Stimulated activated CD4-positive, alpha-beta T cell treated with anti-CD3 and anti-CD28 coated beads, Interleukin-12 subunit alpha, Interleukin-12 subunit beta, amount 100 ng/mL, for 24 hours (primary cell): ENCODE measurements at places on chromosomes 6 and 20.

GRCh38 chr6:46895930-46896329 is 25.8 kb downstream of the ADGRF5 start:
- DNase-seq: no peak

GRCh38 chr20:10920396-10920795 is 246.6 kb upstream of the JAG1 start:
- no peak for DNase-seq

DNA sequence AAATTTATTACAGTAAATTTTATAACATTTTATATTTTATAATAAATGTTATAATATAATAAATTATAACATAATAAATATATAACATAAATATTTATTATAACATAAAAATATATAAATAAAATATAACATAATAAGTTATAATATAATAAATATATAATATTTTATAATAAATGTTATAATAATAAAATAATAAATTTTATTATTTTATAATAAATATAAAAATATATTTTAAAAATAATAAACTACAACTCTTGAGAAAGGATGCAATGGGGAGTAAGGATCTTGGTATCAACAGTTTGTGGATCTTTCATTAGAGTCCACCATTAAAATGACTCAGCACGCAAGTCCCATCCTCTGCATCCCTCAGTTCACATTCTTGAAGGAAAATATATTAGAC is 312.6 kb downstream of the MEI4 start:
- DNase-seq: no peak

DNA sequence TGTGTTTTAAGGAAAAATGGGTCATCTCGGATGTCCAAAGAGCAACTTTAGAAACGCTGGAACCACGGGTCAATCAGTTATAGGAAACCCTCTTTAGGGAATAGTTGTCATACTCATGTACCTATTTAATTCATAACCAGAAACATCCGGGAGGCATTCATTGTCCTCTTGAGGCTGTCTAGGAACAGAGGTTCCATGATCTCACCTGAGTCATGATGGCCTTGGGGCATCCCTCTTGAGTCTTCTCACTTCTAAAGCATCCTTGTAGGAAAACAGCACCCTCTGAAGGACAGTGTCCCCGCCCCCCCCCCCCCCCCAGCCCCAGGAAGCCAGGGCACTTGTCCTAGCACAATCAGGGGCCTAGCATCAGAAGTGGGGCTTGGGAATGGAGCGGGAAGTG is 46.3 kb upstream of the CDH4 start:
- DNase-seq: no peak

- no peak for DNase-seq
Observed at GRCh38 chr6:138914701-138915100, 73.4 kb downstream of the REPS1 start.

GRCh38 chr6:7445101-7445500 is 55.5 kb downstream of the RIOK1 start:
- no peak for DNase-seq

- no peak for DNase-seq
Observed at GRCh38 chr6:120173250-120173649, 823.7 kb upstream of the MAN1A1 start.

- no peak for DNase-seq
Observed at GRCh38 chr6:4903751-4904370, 100.0 kb downstream of the RPP40 start.

DNA sequence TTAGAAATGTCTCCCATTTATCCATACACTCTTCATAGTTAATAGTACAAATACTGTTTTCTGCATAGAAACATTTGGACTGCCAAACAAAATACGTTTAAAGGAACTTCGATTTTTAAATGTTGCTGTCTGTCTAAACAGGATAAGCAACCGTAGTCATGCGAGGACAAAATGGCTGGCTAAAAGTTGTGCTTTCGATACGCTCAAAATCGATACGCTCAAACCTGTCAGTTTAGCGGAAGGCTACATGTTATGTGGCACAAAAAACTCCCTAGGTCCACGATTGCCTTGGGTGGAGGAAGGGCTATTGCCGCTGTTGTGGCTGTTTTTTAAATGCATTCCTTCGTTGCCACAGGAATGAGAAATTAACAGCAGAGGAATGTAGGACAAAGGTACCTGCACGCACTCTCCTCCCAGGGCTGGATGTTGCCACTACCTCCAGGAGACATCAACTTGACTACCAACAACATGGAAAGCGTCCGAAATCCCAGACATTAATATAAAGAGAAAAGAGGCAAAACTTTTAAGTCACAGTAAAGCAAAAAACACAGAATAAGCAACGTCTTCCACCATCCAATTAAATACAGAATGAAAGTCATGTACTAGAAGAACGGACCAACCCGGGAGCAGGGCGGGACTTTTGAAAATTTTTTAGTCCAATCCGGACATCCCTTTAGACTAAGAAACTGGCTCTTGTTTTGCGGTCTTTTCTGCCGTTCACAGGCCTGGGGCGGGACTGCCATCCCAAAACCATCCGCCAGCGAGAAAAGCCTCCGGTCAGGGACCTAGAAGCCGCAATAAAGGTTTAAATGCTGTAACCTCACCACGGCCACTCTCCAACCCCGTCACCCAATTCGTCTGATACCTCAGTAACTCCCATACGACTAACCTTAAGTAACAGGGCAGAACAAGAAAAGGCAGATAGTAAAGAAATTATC is 32.2 kb upstream of the HFE start:
- DNase-seq: peak; percentile 64

DNA sequence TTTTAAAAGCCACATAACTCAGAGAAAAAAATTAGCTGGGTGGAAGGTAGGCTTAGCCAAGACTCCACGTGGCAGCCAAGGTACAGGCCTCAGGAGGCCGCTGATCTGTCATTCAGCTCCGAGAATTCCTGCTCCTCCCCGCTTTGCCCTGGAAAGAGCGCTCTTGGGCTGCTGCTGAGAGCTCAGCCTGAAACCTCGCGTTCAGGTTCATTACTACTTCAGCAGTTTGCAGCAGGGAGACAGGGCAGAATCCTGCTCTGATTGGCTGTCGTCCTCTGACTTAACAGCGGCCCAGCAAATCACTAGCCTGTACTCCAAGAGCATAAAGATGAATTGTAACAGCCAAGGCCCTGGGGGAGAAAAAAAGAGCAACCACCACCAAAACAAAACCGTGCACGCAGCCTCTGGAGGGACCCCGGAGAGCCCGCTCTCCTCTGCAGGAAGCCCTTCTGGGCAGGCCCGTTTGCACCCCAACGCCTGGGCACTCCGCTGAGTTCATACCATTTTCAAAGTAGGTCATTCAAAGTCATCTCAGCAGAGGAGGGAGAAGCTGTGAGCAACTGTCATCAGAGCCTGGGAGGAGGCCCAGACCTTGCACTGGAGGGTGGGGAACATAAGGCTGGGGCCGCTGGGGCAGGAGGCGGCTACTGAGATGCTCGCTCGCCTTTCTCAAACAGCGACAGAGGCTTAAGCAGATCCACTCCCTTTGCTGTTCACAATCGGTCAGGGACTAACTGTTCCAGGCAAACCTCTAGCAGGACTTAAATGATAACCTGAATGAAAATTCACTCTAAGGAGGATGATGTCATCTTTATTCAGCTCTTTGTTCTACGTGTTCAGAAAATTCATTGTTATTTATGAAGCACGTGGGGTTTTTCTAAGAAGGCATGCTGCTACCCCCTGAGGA is 42.3 kb upstream of the ATXN1 start:
- no peak for DNase-seq

GRCh38 chr20:38676576-38676975 is 47.7 kb upstream of the SLC32A1 start:
- no peak for DNase-seq

DNA sequence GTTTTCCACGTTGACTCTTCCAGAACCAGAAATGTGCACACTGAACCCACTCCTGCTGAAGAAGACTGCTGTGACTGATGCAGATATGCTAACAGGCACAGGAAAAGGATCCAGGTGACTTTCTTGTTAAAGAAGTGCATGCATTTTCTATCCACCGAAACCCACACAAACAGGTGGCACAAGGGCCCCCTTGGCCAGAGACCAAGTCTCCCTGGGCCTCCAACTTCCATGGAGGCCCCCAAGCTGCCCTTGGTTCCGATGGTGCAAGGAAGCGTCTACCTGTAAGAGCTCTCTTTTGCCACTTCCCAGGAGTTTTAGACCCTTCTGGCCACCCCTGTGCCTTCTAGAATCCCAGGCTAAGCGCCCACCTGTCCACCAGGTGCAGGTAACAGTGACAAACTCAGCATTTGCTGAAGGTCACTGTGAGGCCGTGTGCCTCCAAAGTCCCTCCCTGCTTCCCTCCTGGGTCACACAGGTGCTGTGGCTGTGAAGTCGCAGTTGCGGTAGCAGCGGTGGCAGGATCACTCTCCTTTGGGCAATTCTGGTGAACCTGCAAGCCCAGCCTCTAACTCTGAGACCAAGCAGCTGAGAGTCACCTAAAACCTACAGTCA is 134.8 kb downstream of the PXDC1 start:
- DNase-seq: no peak

DNA sequence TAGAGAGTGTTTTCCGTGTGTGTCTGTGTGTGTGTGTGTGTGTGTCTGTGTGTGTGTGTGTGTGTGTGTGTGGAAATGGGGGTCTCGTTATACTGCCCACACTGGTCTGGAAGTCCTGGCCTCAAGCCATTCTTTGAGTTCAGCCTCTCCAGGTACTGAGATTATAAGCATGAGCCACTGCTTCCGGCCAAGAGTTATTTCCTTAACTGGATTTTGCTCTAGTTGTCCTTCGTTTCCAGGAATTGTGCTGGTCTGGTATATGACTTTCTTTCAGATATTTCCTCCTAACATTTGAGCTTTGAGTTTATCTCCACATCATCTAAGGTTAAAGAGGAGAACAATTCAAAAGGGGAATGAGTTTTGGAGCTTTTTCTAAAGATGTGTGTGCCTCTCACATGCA is 124.8 kb downstream of the SH3BGRL2 start:
- DNase-seq: no peak

GRCh38 chr6:80325742-80326141 is 219.3 kb downstream of the BCKDHB start:
- no peak for DNase-seq

DNA sequence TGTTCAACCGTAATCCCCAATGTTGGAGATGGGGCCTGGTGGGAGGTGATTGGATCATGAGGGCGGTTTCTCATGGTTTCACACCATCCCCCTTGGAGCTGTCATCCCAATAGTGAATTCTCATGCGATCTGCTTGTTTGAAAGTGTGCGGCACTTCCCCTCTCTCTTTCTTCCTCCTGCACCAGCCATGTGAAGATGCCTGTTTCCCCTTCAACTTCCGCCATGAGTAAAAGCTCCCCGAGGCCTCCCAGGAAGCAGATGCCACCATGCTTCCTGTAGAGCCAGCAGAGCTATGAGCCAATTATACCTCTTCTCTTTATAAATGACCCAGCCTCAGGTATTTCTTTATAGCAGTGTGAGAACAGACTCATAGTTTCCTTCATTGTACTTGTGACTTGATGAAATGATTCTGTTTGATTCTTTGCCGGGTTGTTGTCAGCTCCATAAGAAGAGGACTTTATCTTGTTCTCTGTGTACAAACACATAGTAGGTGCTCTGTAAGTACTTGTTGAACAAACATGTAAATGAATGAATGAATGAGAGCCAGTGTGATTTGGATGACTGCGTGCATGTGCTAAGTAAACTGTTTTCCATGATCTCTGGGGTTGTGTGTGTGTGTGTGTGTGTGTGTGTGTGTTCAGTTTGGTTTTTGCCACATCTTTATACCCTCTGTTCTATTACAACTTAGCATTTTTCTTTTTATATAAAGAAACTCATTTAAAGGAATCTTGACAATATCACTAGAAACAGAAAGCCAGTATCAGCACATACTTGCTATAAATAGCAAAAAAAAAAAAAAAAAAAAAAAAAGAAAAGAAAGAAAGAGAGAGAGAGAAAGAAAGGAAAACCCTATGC is 22.5 kb upstream of the PTGIS start:
- DNase-seq: no peak
